ENCODE measurements at places on chromosomes 11 and 22.

DNA sequence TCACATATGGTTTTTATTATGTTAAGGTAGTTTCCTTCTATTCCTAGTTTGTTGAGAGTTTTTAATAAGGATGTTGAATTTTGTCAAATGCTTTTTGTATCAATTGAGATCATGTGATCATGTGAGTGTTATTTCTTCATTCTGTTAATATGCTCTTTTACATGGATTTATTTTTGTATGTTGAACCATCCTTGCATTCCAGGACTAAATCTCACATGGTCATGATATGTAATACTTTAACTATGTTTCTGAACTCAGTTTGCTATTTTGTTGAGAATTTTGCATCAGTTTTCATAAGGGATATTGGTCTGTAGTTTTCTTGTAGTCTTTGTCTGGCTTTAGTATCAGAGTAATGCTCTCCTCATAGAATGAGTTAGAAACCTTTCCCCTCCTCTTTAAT is 43.2 kb downstream of the KCNQ1 start:
- DNase-seq = no peak

DNA sequence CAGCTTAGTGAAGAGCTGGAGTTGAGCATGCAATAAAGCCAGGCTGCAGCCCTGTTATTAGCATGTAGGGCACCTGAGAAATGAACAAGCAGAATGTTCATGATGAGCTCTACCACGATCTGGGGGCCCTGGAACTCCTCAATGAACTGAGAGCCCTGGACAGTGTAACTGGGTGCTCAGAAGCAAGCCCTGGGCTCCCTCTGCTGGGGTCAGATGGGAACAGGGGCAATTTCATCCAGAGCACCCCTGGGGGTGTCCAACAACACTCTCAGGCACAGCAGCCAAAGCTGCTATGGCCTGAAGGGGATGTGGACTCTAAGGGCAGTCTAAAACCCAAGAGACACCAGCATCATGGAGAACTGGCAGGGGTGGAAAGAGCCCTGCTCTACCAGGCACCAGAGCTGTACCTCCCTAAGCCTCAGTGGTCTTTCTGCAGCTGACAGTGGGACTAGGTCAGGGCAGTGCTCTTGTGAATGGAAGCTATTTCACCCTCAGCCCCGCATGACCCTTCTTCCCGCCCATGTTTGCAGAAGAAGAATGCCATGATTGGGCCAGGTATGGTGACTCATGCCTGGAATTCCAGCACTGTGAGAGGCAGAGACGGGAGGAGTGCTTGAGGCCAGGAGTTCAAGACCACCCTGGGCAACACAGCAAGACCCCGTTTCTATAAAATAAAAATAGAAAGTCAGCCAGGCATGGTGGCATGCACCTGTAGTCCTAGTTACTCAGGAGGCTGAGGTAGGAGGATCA is 28.9 kb downstream of the THOC5 start:
- peak; percentile 24 for DNase-seq

GRCh38 chr11:13333456-13333957 is 55.9 kb downstream of the BMAL1 start:
- no peak for DNase-seq

DNA sequence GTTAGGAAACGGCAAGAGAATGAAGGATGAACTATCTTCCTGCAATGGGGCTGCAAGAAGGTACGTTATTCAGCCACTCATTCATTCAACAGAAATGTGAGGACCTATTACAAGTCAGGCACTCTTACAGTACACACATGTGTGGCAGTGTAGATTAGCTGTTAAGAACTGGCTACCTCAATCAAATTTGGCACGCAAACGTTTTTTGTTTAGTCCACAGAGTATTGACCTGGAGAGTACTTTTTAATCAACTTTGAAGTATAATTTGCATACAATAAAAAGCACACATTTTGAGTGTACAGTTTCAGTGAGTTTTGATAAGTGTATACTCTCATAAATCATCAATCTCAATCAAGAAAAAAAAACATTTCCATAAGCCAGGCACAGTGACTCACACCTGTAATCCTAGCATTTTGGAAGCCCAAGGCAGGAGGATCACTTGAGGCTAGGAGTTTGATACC is 24.2 kb downstream of the MRTFA start:
- DNase-seq = no peak

DNA sequence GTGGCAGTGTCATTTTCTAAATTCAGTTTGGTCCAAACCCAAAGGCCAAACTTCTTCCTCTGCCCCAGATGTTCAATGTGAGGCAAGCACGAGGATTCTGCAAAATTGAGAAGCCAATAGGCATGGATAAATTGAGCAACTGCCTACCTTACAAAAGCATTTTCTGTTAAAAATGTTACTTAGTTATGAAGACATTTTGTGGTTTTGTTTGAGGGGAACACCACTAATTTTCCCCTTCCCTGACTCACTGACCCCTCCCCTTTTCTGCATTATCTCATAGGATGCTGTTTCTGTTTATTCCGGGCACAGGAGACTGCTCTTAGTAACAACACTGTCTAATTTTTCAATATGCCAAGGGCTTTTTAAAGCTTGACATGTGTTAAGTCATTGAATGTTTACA is 462.8 kb downstream of the INSC start:
- no peak for DNase-seq

- DNase-seq = no peak
These were observed 374.3 kb downstream of the NXPE2 start for GRCh38 chr11:115052601-115053000.

DNA sequence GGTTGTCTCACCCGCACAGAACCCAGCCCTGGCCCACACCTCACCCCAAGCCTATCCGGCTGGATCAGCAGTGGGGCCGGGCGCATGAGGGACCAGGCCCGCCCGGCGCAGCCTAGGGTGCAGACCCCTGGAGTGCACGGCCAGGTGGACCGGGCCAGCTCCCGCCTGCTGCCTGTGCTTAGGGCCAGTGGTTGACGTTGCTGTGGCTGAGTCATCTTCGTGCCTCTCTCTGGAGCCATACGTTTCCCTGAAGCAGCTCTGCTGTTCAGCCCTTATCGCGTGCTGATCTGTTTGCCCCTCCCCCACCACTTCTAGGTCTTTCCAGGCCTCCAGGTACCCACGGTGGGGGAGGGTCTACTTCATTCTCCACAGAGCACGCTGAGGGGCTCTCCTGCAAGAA is 39.5 kb downstream of the CDKN1C start:
- DNase-seq = no peak

DNA sequence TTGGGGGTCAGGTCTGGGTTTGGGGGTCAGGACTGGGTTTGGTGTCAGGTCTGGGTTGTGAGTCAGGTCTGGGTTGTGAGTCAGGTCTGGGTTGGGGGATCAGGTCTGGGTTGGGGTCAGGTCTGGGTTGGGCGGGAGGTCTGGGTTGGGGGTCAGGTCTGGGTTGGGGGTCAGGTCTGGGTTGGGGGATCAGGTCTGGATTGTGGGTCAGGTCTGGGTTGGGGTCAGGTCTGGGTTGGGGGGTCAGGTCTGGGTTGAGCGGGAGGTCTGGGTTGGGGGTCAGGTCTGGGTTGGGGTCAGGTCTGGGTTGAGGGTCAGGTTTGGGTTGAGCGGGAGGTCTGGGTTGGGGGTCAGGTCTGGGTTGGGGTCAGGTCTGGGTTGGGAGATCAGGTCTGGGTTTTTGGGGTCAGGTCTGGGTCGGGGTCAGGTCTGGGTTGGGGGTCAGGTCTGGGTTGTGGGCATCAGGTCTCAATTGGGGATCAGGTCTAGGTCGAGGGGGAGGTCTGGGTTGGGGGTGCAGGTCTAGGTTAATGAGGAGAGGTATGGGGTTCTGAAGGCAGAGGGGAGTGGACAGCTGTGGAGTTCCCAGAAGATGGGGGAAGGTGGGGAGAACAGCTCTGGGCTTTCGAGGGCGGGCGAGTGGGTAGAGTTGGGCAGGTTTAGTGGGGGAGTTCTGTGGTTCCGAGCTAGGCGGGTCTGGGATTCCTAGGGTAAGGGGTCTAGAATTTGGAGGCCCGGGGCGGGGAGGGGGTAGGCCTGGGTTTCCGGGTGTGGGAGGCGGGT is 629 bp downstream of the TTLL8 start:
- no peak for DNase-seq

- DNase-seq = no peak
These were observed 14.9 kb downstream of the SMCO4 start for GRCh38 chr11:93528252-93528651.

DNA sequence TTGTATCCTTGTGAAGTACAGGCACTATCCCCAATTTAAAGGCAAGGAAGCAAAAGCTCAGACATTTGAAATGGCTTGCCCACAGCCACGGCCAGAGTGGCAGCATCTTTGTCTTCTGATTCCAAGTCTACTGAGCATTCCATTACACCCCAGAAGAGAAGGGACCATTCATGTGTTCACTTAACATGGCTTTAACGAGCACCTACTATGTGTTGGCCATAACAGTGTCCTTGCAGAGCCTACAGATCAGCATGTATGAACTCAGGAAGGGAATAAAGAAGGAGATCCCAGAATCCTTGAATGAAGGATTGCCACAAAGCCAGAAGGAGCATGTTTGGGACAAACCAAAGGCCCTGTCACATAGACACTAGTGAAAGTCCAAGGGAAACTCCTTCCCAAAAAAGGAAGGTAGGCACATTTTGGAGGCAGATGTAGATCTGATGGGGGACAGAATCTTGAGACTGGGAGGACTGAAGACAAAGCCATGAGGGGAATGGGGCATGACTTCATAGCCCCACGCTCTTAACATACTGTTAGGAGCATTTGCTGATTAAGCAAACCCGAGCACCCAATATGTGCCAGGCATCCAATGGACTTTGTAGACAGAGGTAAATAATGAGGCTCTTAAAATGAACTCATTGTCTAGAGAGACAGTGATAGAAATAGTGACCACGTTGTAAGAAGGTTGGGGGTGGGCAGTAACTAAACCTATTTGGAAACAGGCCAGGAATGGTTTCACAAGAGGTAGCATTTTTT is 54.9 kb downstream of the P4HA3 start:
- DNase-seq = no peak

GRCh38 chr22:28883657-28883916 is 215 bp downstream of the ZNRF3 start:
- no peak for DNase-seq

DNA sequence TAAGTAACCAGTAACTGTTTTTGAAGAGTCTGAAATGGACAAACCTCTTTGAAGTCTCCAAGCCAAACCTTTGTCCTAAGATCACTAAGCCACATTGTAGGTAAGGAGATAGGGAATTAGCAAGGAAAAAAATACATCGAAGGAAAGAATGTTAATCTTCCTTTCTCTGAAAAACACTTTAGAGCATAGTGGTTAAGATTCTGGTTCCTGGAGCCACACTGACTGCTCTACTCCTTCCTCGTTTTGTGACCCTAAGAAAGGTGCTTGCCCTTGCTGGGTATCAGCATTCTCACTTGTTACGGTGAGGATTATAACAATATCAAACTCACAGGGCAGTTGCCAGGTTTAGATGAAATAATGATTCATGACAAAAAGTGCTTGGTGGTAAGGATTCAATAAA is 104.0 kb downstream of the SIK3 start:
- DNase-seq = no peak

GRCh38 chr11:69567951-69568808 is 72.8 kb upstream of the CCND1 start:
- DNase-seq = no peak

DNA sequence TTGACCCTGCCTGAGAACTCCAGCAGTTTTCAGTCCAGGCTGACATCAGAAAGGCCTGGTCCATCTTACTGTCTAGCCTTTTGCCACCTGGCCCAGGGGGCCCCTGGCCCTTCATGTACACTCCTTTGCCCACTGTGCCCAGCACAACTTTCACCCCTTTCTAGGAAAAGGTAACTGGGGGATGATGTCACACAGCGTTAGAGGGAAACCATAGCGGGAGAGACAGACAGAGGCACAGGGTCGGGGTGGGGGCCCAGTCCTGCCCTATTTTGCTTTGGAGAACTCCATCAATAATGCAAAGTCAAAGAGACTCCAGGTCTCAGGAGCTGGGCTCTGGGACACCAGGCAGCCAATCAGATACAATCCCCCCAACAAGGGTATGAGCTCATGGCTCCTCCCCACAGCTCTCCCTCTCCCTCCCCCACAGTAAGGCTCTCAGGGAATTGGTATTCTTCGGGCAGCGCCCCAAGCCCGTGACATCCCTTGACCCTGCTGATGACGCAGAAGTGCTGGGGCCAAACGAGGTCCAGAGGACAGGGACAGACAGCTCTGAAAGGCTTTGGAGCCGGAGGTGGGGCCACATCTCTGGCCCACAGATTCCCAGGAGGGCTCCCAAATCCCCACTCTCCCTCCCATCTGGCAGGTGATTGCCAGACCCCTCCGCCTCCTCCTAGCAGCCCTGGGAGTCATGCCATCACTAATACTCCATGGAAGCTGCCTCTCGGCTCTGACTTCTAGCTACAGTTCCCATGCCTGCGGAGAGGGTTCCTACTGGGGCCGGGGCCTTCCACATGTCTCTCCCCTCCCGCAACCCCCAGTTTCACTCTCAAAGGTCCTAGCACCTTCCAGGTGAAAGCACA is 5.9 kb downstream of the USP2 start:
- DNase-seq = no peak

DNA sequence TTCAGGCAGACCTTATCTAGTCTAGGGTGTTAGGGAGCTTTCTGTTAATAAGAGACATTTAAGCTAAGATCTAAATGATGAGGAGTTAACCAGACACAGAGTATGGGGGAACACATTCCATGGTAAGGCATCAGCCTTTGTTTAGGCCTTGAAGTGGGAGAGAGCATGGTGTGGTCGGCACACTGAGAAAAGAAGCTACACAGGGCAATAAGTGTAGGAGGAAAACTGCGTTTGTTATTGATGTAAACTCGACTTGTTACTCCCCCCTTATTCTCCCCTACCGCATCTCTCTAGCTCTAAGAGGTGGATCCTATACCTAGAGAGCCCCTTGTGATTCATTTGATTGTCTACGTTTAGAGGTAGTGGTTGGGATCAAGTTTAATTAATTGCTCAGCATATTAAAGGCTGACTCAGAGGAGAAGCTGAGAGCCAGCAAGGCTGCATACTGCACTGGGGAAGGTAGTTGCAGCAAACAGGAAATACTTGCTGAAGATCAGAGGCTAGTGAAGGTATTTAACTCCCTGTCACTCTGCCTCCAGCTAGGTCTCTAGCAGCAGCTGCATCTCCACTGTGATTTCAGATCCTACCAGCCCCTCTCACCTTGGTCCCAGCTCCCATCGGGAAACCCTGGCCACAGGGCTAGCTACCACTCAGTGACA is 86.8 kb upstream of the TEAD1 start:
- DNase-seq = no peak

GRCh38 chr11:57463671-57464538 is 3.6 kb downstream of the RTN4RL2 start:
- DNase-seq = no peak

DNA sequence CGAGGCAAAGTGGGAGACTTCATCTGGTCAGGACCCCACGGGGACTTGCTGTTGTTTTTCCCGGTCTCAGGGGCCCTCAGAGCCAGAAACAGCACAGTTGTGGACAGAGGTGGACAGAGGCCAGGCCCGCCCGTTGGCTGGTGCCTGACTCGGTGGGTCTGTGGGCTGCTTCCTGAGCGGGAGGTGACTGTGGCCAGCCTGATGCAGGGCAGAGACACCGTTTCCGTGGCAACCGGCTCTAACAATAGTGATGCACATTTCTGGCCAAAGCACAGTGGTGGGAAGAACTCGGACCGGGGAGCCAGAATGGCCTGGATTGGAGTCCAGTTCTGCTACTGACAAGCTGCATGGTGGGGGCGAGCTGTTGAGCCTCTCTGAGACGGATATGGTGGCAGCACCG is 58.7 kb upstream of the ATXN10 start:
- no peak for DNase-seq

GRCh38 chr11:12770966-12771597 is 96.9 kb downstream of the TEAD1 start:
- no peak for DNase-seq

GRCh38 chr11:41446566-41446965 is 12.9 kb downstream of the LRRC4C start:
- DNase-seq = no peak

- DNase-seq = no peak
These were observed at the start of gene LARGE1 for GRCh38 chr22:33920197-33920540. Gene LARGE1, minus strand, starts transcription at chr22:33920476.

Measured in activated naive CD4-positive, alpha-beta T cell treated with Interleukin-2 at 50 U/mL for 16 hours (primary cell).